Germinal center (tissue), 1 donor: ENCODE measurements at places on chromosomes 12 and 14.

GRCh38 chr14:76792422-76792821 is 20.3 kb downstream of the ANGEL1 start:
- no peak for DNase-seq

GRCh38 chr12:15601210-15601800 is 187.9 kb downstream of the EPS8 start:
- no peak for DNase-seq

GRCh38 chr14:96564389-96564788 is 62.2 kb downstream of the PAPOLA start:
- DNase-seq: no peak

GRCh38 chr12:69821032-69821455 is 4.0 kb upstream of the MYRFL start:
- DNase-seq: no peak

GRCh38 chr14:99679543-99679942 is 4.6 kb upstream of the CYP46A1 start:
- DNase-seq: no peak

DNA sequence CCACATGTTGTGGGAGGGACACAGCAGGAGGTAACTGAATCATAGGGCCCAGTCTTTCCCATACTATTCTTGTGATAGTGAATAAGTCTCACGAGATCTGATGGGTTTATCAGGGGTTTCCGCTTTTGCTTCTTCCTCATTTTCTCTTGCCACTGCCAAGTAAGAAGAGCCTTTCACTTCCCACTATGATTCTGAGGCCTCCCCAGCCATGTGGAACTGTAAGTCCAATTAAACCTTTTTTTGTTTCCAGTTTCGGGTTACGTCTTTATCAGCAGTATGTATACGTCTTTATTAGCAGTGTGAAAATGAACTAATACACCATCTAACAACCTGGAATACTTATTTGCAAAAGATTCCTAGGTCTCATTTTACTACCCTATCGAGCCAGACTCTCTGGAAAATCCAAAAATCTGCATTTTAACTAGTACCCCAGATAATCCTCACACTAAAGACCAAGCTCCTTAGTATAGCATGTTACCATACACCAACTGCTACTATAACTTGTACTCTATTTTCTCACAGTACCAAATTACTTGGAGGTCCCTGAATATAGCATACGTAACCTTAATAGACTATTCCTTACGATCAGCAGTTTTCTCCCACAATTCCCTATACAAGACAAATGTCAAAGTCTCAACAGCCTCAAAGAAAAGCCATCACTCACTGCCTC is 11.5 kb downstream of the GTF2A1 start:
- DNase-seq: no peak

DNA sequence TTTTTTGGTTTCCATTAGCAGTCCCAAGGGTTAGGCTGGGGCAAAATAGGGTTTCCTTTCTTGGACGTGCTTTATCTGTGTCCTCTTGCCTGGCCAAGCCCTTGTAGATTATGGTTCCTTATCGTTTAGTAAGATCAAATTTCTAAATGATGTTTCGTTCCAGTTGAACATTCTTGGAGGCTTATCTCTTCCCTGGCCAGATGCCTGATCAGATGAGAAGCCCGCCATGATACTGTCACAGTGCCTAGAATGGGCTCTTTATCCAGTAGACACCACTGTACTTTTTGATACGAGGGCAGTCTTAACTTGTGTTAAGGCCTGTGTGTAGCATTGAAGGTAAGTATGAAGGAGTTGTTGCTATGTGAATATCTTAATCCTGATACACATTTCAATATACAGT is 76.1 kb upstream of the TMEM263 start:
- no peak for DNase-seq

DNA sequence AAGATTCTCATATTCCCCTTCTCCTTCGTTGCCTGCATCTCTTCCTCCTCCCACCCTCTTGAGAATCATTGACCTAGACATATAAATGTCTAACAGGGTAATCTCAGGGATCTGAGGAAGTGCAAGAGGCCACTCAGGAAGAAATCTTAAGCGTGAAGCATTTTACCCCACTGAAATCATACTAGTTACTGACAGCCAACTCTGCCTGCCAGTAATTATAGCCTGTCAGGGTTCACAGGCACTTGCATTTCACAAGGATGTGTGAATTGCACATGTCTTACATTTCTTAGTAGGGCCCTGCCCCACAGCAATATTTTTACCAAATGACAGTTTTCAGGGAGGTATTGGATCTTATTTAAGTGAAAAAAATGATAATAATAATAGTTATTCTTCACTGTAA is 127.2 kb downstream of the SLC15A5 start:
- no peak for DNase-seq

- no peak for DNase-seq
These were observed 87.1 kb downstream of the TMEM260 start for GRCh38 chr14:56666716-56667115.

- no peak for DNase-seq
These were observed 237.2 kb downstream of the EMP1 start for GRCh38 chr12:13433768-13434167.

DNA sequence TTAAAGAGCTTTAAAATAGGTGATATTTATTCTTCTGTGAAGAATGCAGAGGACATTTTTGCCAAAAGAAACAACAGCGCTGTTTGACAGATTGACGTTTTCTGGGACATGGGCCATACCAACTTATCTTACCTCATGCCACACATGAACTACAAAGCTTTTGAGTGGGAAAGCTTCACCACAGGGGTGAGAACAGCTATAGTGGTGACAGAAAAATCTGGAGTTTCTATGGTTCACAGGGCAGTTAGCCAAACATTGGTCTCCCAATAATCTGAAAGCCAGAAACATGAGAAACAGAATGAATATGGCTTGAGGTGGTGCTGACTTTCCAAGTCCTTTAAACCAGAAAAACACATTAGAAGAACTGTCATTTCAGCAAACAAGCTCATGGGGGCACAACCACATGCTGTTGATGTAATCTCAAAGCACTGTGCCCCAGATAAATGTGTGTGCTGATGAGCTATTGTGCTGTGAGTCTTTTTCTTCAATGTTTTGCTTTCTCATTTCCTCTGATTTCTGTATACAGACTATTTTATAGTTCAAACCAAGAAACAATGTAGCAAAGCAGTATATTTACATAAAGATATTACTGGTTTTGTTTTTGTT is 905.4 kb downstream of the SLC16A7 start:
- DNase-seq: no peak

- DNase-seq: no peak
These were observed 62.0 kb upstream of the SYT1 start for GRCh38 chr12:78802593-78802992.

DNA sequence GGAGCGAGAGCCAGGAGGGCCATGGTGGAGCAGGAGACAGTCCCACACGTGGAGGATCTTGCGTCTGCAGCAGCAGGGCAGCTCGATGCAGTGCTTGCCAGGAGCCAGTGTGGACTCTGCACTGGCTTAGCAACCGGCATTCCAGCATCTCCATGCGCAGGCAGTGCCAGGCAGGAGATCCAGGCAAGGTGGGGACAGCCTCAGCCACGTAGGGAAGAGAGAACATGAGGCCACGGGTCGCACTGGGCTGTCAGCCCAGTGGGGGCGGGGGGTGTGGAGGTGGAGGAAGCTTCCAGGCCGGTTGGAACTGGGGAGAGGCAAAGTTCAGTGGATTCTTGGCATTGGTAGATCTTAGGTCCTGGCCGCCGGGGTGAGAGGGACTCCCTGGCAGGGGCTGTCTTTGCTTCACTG is 121.0 kb upstream of the EVL start:
- no peak for DNase-seq

- DNase-seq: no peak
These were observed 54.6 kb downstream of the TTC8 start for GRCh38 chr14:88879022-88879421.

DNA sequence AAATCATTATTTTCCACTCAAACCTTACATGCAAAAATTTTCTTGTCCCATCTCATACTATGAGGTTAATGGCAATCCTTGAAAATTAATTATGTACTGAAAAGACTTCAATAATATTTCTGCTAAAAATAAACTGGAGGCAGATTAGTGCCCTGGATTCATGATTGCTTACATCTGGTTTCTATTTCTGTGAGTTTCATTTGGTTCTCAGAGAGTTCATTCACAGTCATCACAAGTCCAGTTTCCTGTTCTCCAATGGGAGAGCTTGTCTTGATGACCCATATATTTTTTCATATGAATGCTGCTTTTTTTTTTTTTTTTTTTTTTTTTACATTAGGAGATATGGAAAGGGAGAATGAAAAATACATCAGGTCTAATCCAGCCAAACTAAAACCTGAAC is 6.6 kb upstream of the PTHLH start:
- no peak for DNase-seq

DNA sequence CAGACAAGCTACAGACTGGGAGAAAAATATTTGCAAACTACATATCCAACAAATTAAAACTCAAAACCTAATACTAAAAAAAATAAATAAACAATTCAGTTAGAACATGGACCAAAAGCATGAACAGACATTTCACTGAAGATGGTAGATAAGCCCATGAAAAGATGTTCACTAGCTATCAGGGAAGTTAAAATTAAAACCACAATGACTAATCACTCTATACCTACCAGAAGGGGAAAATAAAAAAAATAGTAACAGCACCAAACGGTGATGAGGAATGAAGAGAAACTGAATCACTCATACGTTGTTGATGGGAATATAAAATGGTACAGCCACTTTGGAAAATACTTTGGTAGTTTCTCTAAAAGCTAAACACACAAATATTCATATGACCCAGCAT is 31.1 kb upstream of the DHRS7 start:
- no peak for DNase-seq

GRCh38 chr14:100580316-100581227 is 6.6 kb downstream of the BEGAIN start:
- no peak for DNase-seq

DNA sequence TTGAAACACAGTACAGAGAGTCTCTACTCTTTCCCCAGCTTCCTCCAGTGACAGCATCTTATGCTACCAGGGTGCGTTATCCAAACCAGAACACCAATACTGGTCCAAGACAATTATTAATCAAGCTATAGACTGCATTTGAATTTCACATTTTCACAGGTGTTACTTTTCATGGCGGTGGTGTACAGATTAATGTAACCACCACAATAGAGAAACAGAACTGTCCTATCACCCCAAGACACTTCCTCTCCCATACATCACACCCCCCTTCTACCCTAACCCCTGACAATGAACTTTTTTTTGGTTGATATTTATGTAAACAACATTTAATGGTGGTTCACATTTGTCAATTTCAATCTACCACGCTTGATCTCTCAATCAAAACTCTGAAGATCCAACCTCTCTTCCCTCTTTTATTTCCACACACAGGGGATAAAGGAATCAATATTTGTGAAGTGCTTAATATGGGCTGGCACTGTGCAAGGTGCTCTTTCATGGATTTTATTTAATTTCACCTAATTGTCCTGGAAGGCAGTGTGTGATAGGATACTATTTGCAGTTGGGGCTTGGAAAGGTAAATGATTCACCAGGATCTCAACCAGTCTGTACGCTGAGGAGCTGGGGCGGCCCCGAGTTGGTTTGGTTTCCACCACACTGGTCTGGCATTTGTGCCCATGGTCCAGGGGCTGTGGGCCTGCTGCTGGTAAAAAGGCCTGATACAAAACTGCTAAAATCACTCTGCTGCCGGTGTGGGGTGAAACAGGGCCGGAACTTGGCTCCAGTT is 54.6 kb upstream of the DICER1 start:
- no peak for DNase-seq

DNA sequence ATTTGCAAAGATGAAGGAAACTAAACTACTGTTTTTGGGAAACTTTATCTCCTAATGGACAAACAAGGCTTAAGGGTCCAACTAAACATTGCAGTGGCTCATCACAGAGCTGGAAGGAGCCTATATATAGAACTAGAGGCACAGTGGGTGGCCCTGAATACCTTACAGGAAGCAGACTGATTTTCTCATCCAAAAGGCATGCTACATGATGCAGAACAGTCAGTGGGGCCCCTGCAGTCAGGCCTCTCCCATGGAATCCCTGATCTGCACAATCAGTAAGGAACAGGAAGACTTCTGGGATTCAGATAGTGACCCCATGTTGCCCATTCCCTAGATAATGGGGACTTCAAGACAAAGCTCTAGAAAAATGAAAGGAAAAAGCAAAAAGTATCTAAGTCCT is 1.9 kb upstream of the LLPH start:
- no peak for DNase-seq

- no peak for DNase-seq
These were observed 37.0 kb downstream of the ALDH1L2 start for GRCh38 chr12:105047308-105047707.

- no peak for DNase-seq
These were observed at the start of gene GPRC5A for GRCh38 chr12:12891080-12891880. TSS of gene GPRC5A (plus strand) at chr12:12891562. CDS start at chr12:12908250, 16,688 bp downstream.

DNA sequence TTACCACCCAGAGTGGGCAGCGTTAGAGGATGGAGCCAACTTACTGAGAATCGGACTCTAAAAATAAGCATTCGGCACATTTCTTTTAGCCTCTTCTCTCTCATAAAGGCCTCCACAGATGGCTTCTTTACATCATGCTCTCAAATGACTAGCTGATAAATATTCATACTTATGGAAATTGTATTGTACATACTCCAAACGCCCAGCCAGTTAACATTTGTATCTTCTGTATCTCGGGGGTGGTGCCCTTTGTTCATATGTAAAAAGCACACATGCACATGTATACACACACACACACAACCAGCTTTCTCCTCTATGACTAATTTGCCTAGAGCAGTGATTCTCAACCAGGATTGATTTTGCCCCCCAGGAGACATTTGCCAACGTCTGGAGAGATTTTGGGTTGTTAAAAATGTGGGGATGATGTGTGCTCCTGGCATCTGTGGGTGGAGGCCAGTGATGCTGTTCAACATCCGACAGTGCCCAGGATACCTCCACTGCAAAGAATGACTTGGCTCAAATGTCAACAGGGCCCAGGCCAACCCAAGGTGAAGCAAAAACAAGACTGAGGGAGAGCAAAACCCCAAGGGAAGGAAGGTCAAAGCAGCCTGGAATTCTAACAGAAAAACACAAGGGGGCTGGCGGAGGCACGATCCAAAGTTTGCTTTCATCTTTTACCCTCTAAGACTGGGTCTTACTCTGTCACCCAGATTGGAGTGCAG is 15.2 kb upstream of the CDK2AP1 start:
- no peak for DNase-seq

- peak; percentile 76 for DNase-seq
These were observed 436 bp downstream of the ASB2 start for GRCh38 chr14:93975791-93976476.

- no peak for DNase-seq
These were observed 100.5 kb downstream of the VEZT start for GRCh38 chr12:95318071-95318545.

DNA sequence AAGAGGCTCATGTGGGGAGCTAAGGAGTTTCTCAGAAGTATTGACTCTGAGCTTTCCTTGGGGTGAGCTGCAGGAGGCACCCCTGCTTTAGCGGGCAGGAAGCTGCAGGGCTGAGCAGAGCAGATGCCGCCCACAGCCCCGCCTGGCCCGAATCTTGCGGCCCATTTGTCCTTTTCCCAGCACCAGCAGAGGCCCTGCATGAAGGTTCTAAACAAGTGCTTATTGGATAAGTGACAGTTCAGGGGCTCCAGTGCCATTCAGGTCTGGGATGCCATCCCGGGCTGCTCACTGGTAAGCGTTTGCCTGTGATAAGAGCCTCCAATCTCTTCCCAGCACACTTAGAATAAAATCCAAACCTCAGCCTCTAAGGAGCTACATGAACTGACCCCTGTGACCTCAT is 11.4 kb downstream of the RILPL1 start:
- DNase-seq: no peak
